M059J (cell line): ENCODE measurements at places on chromosomes 12 and 14. TPM values are rescaled to one million over a fixed set of nuclear protein-coding genes. Genes with fewer than 3 reads are reported as not detected.

GRCh38 chr12:84813780-84814663 lies 98.6 kb downstream of the SLC6A15 start:
- no peak for DNase-seq

Gene SIX1
- 8.0 and 12.5 TPM in 2 replicates for total RNA-seq

Gene PTCSC3
- not detected in 2 replicates for total RNA-seq

DNA sequence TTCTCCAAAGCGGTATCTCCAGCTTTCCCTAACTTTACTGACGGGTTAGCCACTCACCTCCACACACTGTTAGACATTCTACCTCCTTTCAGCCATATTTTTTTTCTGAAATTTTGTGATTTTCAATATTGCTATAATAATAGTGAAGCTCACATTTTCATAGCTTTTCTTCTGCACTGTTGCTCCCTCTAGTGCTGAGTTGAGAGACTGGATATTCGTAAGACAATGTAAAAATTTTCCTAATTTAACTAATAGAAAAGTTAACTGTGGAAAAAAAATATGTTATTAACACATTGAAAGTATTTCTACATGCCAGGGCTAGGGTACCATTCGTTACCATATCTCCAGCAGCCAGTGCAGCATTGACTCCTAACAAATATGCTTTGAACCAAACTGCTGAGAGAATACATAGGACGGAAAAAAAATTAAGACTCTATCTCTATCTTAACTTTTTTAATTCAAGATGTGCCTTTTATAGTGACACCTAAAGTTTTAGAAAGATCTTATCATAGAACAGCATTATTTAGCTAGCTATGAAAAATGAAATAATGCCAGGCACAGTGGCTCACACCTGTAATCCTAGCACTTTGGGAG lies 48.7 kb upstream of the ABCC9 start:
- DNase-seq = peak; percentile 2

- no peak for DNase-seq
Measured at GRCh38 chr14:46036099-46036498, 615.5 kb downstream of the RPL10L start.

Gene CACNA1C
- 1.1 and 3.6 TPM in 2 replicates for total RNA-seq

DNA sequence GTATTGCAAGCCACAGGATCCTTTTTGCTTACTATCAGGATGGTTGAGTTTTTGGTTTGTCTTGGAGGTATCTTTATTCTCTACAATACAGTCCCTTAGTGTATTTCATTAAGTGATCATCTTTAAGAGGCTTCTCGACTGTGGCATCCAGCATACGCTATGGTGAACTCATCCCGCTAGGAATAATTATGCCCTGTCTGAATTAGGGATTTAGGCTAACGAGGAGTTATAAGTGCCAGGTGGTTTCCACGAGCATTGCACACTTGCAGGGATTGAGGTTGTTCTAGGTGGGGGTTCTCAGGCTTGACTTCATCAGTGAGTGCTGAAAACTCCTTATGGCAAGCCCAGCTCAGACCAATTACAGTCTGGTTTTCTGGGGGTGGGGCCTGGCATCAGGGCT lies 37.2 kb upstream of the RBM19 start:
- DNase-seq = no peak
